ENCODE measurements at places on chromosomes 11 and 22. TPM values are rescaled to one million over a fixed set of nuclear protein-coding genes. Genes with fewer than 3 reads are reported as not detected.

CHRDL2 gene
- 7.2 TPM for total RNA-seq

FAM227A gene
- 1.7 TPM for total RNA-seq

SULT4A1 gene
- 2.2 TPM for total RNA-seq

- no peak for DNase-seq
Measured at GRCh38 chr22:47692811-47693210, 930.4 kb downstream of the TBC1D22A start.

PCNX3 gene
- 40.3 TPM for total RNA-seq

OR51B6 gene
- total RNA-seq, result not detected

- DNase-seq, result peak; percentile 78
Measured at GRCh38 chr22:38267086-38267485, 5.7 kb downstream of the TMEM184B start.

SLC29A2 gene
- 5.2 TPM for total RNA-seq

- DNase-seq, result peak; percentile 22
Measured at GRCh38 chr11:130313383-130314183, 1.1 kb downstream of the ZBTB44 start.

- DNase-seq, result peak; percentile 90
Measured at GRCh38 chr22:27804470-27805297, 3.1 kb upstream of the MN1 start.

DNA sequence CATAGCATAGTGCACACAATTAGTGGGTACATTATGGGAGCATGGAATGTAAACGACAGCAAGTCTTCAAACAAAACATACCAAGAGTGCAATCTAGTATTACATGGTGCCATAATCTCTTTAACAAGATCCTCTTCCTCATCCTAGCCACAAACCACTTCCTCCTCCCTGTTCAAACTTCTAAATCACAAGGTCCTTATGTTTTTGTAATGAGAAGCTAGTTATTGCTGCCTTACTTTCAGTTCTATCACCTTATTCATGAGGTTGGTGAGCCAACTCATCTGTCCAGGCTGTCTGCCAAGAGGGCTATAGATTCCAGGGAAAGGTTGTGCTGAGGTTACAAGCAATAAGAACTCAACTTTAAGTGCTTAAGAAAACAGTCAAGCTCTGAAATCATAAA, 195.4 kb upstream of the ARHGAP20 start:
- peak; percentile 49 for DNase-seq

SSRP1 gene
- 41.9 TPM for total RNA-seq

DNA sequence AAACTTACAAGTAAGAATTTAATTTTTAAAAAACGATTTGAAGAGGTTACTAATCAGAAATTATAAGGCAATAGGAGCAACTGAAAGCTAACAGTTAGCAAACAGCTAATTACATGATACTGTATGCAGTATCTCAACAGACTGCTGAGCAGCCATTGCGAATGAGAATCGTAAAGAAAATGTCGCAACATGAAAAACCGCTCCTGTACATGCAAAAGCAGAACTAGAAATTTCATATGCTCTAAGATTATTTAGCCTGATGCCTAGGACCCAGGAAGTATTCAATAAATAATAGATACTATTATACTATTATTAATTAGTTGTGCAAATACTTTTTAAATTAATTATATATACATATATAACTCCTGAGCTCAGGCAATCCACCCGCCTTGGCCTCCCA, 48.7 kb upstream of the EP300 start:
- DNase-seq, result no peak

WT1 gene
- not detected for total RNA-seq

TMA7B gene
- not detected for total RNA-seq

ZNHIT2 gene
- total RNA-seq, result not detected

Data from stomach (tissue), 19 donors.